ENCODE measurements at places on chromosomes 3 and 15.

GRCh38 chr3:45955017-45955647 lies 11.9 kb downstream of the CXCR6 start:
- no peak for DNase-seq

- no peak for DNase-seq
Observed at GRCh38 chr3:16370872-16371740, 106.1 kb downstream of the OXNAD1 start.

DNA sequence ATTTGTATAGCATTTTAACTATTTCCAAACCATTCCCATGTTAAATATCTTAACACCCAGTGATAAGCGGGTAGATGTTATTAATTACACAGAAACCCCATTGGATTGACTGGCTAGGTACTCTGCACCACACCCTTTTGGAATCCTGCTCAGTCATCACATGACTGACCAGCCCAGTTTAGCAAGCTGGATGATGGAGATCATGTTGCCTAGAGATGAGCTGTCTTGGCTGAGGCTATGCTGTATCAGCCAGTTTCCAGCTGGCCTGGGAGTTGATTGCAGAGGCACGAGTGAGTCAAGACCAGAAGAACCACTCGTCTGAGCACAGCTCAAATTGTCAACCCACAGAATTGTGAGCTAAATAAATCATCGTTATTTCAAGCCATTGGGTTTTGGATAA lies 124.6 kb downstream of the ZNF621 start:
- no peak for DNase-seq

- no peak for DNase-seq
Observed at GRCh38 chr15:31360158-31360561, 33.5 kb downstream of the KLF13 start.

GRCh38 chr15:61226361-61227256 lies 2.5 kb downstream of the RORA start:
- no peak for DNase-seq

- no peak for DNase-seq
Observed at GRCh38 chr3:169286992-169287391, 376.5 kb downstream of the MECOM start.

DNA sequence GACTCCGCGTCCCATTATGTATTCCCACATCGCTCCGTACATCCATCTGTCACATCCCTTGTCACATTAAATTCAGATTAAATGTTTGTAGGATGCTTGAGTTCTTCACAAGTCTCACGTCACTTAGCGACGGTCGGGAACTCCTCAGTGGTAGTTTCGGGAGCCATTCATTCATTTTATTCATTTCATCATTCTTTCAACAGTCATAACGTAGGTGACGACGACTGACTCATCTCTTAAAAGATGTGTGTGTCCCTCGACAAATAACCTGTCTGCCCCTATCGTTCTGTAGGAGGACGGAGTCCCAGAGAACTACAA lies 272 bp upstream of the SRPRB start:
- DNase-seq: no peak

DNA sequence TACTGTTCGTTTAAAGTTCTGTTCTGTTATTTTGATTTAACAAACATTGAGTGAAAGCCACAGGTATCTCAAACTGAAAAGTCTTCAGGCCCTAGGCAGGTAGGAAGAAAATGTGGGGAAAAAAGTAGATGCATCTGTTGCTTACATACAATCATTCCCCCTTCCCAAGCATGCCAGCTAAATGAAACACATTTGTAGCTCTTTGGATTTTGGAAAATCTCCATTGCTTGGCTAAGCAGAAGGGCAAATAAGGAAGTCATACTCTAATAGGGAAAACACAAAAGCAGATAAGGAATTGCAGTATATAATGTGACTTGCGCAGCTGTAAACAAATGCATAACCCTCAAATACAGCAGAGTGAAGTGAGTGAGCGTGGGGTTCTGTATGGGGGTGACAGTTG lies 375.9 kb downstream of the FGF12 start:
- no peak for DNase-seq

DNA sequence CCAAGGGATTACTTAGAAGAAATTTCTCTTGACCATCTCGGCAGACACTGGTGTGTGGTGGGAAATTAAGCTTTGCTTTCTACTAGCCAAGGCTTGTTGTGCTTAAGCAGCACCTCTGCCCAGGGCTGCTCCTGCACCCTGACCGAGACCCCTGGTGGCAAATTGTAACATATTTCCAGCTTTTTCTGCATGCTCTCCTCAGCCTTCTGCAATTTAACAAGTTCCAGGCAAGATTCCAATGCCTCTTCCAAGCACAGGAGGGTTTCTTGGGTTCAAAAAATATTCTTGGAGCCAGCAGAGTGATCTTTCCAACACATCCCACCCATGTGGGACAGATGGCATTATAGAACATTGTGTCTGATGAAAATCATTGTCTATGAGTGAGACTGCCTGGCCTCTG lies 210.5 kb downstream of the CLSTN2 start:
- DNase-seq: no peak

DNA sequence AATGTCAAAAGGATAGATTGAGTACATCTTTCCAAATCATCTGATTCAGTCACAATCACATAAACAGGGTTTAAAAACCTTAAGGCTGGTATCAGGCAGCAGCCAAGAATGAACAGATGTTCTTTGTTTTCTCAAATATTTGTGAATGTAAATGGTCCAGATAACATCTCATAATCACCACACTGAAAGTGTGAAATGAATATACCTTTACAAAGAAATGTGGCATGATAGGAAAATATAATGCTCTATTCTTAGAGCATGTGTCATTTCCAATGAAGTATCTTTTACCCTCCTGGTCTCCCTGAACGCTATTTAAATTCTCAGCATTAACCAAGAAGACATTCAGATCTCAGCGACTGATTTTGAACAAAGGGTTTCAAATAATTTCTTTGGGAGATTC lies 8.8 kb upstream of the ACTC1 start:
- DNase-seq: no peak

GRCh38 chr3:39147711-39148434 lies 5.5 kb downstream of the CSRNP1 start:
- DNase-seq: no peak

GRCh38 chr15:101773496-101774100 lies 29.7 kb upstream of the OR4F6 start:
- no peak for DNase-seq

DNA sequence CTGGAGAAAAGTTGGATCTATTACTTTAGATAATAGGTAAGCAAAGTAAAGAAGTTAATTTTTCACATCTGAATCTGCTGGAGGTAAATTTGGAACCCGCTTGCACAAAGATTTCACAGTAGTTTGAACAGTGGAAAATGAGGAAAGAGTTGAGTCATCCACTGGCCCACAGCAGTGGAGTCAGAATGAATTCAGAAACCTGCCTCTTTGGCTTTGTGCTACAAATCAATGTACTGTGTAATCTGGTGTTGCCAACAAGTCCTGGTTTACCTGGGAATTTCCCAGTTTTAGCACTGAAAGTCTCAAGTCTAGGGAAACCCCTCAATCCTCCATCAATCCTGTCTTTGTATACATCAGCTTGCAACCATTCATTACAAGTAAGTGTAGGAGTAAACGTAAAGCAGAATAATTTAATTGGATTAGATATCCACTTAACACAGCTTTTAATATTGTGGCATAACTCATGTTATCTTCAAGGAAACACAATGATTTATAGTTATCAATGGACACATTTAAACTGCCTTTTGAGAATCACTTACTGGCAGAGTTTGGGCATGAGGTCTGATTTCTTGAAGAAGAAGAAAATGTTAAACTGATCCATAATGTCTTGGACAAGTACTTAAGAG lies 100.6 kb downstream of the DCLK3 start:
- no peak for DNase-seq

DNA sequence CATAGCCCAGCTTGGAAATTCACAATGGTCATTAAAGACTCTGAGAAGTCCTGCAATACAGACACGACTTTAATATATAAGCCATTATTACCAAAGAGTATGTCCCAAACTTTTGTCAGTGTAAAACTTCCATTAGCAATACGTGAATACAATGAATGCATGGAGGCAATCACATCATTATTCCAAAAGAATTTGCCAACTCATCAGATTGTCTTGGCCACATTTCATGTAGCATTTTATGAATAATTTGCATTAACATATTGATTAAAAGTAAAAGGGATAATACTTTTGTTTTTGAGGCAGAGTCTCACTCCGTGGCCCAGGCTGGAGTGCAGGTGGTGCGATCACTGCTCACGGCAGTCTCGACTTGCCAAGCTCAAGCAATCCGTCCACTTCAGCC lies 7.9 kb upstream of the DUT start:
- no peak for DNase-seq

- DNase-seq: no peak
Observed at GRCh38 chr15:94286583-94286982, 55.2 kb downstream of the MCTP2 start.

GRCh38 chr3:46087871-46088270 lies 60.6 kb upstream of the XCR1 start:
- DNase-seq: no peak

DNA sequence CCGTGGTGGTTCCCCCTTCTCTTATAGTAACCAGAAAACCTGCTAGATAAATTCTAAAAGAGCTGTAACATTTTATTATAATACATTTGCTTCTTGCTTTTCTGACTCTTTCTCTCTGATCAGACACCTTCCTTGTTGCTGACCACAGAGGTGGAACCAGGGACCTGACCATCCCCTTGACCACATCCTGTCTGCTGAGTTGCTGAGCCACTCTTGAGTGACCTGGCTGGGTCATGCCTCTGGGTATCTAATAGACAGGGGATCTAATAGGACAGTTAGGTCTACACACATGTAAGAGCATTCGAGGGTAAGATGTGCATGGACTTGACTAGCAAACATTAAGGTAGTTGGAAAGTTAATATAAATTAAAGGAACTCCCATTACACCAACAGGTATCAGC lies 22.8 kb upstream of the TRIM59 start:
- no peak for DNase-seq

DNA sequence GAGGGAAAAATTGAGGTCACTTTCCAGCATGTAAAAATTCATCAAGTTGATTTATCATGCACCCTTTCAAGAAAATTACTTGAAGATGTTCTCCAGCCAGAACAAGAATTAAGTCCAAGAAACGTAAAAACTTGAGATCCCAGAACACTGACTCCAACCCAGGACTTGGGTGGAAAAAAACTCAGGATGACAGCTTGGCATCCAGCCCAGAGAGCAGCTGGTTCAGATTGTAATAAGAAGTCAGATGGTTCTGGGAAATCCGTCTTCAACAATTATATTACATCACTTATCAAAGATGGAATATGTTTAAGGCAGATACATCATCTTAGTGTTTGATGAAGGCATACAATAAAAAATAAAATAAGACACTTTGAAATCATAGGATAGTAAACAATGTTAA lies 23.0 kb upstream of the DNAJC13 start:
- DNase-seq: no peak

GRCh38 chr15:101613130-101614000 lies 38.8 kb downstream of the TM2D3 start:
- no peak for DNase-seq

- DNase-seq: no peak
Observed at GRCh38 chr3:142724682-142725356, 985 bp downstream of the TRPC1 start.

GRCh38 chr3:113242096-113242581 lies 30.8 kb downstream of the BOC start:
- DNase-seq: no peak

DNA sequence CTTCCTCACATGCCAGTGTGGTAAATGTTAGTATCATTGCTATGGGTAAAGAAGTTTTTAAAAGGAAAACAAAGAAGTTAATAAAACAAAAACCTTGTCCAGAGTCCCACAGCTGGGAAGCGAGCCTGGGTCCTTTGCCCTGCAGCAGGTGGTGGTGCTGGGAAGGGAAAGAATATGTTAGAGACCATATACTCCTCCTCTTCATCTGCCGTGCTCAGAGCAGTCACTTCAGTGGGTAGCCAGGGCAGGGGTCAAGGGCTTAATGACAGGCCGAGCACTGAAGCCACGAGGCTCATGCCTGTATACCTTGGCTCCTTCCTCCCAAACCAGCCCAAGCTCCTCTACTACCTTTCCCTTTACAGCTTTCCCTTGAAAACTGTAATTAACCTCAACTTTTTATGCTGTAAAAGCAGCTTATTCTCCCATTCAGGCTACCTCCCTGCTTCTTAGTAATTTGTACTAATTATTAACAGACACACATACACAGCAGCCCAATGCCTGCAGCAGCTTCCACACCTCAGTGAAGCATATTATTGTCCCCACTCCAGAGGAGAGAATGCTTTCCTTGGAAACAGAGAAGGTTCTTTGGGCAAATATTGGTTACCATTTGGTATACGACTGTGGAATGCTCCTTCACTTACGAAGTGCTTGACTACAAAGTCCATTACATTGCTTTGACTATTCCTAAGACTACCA lies 362.1 kb downstream of the EPHB1 start:
- no peak for DNase-seq

All from cortex of kidney (tissue), 1 donor.